ENCODE measurements at places on chromosomes 12 and 14. TPM values are rescaled to one million over a fixed set of nuclear protein-coding genes. Genes with fewer than 3 reads are reported as not detected.

TBX5 gene
- total RNA-seq, result not detected

NPAS3 gene
- total RNA-seq, result 4.4 TPM

GDF3 gene
- total RNA-seq, result not detected

NR1H4 gene
- total RNA-seq, result 0.92 TPM

TAS2R8 gene
- not detected for total RNA-seq

MARK3 gene
- total RNA-seq, result 77.9 TPM

MARCHF9 gene
- total RNA-seq, result 9.2 TPM

LRRC9 gene
- total RNA-seq, result under 0.01 TPM

RFLNA gene
- 5.8 TPM for total RNA-seq

COX8C gene
- total RNA-seq, result not detected

OR6C70 gene
- total RNA-seq, result not detected

AJUBA gene
- 47.2 TPM for total RNA-seq

ADAMTS20 gene
- 0.21 TPM for total RNA-seq

PLA2G1B gene
- total RNA-seq, result not detected

TMEM63C gene
- total RNA-seq, result 0.92 TPM

CMKLR1 gene
- total RNA-seq, result 6.1 TPM

ACRBP gene
- total RNA-seq, result 1.5 TPM

NABP2 gene
- 18.2 TPM for total RNA-seq

SDR9C7 gene
- 0.51 TPM for total RNA-seq

ZNF384 gene
- 19.7 TPM for total RNA-seq

KCNH3 gene
- total RNA-seq, result 2.3 TPM

NEUROD4 gene
- total RNA-seq, result not detected

OR6C2 gene
- total RNA-seq, result not detected

LRRIQ1 gene
- total RNA-seq, result 1.1 TPM

CD163 gene
- 8.8 TPM for total RNA-seq

RGS6 gene
- total RNA-seq, result 5.6 TPM

FITM1 gene
- total RNA-seq, result 132 TPM

BMAL2 gene
- total RNA-seq, result 4.6 TPM

GLIPR1L2 gene
- 2.8 TPM for total RNA-seq

MON2 gene
- total RNA-seq, result 108 TPM

CRIP2 gene
- 202 TPM for total RNA-seq

PTPRQ gene
- total RNA-seq, result 0.21 TPM

CEBPE gene
- total RNA-seq, result not detected

ACOT6 gene
- total RNA-seq, result not detected

C12orf50 gene
- not detected for total RNA-seq

SPRING1 gene
- total RNA-seq, result 14.7 TPM
